ENCODE measurements at places on chromosomes 13 and 19.

GRCh38 chr19:7534531-7535046 lies 928 bp upstream of the PNPLA6 start:
- DNase-seq, result peak; percentile 72

DNA sequence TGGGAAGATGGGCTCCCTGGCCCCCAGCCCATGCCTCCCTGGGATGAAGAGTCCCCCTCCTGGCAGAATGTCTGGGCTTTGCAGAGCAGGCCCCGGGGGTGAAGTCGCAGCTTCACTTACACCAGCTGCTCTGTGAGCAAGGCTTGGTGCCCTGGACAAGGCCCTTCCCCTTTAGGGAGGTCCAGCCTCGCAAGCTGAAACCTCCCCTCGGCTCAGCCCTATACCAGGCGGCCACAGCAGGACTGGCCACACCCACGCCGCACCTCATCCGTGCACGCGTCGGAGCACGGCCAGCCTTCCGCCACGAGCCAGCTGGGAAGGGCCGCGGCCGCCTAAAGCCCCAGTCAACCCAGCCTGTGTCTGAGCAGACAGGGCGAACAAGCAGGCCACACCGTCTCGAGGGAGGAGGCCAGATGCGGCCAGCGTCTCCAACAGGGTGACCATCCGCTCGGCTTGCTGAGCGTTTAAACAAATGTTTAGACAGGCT lies 83.2 kb upstream of the MCF2L start:
- peak; percentile 51 for DNase-seq

DNA sequence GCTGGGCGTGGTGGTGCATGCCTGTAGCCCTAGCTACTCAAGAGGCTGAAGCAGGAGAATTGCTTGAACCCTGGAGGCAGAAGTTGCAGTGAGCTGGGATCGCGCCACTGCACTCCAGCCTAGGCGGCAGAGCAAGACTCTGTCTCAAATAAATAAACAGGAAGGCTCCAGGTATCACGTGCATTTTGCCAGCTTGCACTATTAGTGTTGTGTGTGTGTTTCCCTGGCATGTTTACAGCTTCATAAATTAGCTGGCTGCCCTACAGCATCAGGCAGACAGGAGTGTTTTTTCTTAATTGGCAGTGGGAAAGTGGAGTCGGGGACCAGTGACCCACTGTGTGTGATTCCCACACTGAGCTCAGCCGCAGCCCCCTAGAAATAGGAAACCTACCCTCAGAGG lies 32.6 kb downstream of the SHISA2 start:
- no peak for DNase-seq

- DNase-seq, result no peak
Measured at GRCh38 chr13:44365008-44365407, 8.6 kb upstream of the SERP2 start.

DNA sequence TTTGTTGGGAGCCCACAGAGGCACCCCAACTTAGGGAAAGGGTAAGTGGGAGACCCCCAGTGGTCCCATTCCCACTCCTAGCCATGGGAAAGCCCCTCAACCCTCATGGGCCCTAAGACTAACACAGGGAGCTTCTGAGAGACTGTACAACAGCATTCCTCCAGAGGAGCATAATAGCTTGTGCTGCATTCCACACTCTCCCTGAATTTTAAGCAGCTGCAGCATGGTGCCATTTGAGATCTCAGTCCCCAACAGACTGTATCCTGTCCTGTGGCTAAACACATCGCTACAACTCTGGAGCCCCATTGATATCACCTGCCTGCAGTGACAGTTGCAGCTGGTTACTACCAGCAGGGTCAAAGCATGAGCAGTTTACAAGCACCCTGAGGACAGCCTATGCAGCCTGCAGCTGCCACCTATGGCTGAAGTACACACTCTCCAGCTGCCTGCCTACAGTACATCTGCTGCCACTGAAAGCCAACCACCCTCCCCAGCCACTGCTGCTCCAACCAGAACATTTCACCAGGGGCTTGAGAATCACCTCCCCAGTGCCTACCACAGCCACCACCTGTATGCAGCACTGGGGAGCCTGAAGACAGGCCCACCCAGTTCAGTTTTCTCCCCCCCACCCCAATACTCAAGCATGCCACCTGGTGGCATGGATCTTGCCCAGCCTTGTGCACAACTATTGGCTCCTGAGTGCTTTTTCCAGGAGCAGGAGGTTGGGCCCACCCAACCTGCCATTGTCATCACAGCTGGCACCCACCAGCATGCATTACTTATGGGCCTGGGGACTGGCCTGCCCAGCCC lies 557.3 kb downstream of the GPC5 start:
- DNase-seq, result no peak

GRCh38 chr19:27753622-27754021 lies 1459.3 kb downstream of the UQCRFS1 start:
- DNase-seq, result no peak

DNA sequence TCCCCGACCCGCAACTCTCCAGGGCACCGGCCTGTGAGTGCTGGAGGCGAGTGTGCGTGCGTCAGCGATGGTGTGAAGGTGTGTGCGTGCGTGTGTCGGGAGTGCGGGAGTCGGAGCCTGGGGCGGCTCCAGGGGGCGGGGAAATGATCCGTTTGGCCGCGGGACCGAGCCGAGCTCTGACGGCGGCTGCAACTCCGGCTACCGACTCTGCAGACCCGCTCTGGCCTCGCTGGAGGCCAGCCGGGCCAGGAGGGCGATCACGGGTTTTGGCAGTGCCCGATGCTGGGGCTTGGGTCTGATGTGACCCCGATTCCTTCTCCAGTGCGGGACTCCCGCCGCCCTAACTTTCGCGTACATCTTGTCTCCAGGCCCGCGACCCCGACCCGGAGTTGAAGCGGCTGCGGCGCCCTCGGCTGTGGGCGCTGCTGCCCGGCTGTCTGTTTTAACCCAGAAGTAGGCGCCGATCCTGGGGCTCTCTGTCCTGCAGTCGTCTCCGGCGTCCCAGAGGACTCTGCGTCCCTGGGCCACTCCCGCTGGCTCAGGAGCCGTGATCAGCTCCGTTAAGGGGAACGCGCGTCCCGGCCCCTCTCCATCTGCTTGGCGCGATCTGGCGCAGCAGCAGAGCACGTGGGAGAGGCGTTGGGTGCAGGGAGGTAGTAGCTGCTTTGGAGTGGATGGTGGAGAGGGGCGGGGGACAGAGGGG lies 1.2 kb downstream of the CHST8 start:
- DNase-seq, result no peak

GRCh38 chr13:113774177-113775107 lies 15.4 kb downstream of the TMEM255B start:
- no peak for DNase-seq

GRCh38 chr19:31497709-31498108 lies 148.5 kb upstream of the TSHZ3 start:
- no peak for DNase-seq

DNA sequence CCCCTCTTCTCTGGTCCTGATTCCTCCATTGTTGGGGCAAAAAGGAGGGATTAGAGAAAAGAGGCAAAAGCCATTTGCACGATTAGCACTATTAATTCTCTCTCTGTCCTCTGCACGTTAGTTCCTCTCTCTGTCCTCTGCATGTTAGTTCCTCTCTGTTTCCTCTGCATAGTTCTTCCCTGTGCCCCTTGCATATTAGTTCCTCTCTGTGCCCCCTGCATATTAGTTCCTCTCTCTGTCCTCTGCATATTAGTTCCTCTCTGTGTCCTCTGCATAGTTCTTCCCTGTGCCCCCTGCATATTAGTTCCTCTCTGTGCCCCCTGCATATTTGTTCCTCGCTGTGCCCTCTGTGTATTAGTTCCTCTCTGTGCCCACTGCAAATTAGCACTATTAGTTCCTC lies 847.2 kb upstream of the GPC6 start:
- no peak for DNase-seq

DNA sequence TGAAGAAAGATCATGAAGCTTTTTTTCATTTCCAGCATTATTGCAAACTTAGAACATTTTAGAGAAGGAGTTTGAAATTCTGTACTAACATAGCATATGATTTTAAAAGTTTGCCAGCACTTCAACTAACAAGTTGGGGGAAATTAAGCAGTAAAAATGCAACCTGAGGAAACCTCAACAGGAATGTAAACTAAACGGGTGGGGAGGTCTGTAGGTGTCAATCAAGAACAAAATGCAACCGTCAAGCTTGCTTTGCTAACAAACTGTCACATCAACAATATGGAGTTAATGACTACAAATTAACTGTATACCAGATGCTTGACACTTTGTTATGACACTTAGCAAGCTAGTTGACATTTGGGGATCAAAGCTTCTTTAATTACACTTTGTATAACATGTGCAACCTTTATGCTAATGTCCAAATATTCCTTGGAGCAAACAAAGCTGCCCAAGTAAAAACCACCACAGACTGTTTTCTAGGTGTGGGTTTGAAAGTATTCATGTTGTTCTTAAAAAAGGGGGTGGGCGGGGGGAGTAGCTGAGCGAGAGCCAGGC lies 52.1 kb downstream of the DACH1 start:
- no peak for DNase-seq

DNA sequence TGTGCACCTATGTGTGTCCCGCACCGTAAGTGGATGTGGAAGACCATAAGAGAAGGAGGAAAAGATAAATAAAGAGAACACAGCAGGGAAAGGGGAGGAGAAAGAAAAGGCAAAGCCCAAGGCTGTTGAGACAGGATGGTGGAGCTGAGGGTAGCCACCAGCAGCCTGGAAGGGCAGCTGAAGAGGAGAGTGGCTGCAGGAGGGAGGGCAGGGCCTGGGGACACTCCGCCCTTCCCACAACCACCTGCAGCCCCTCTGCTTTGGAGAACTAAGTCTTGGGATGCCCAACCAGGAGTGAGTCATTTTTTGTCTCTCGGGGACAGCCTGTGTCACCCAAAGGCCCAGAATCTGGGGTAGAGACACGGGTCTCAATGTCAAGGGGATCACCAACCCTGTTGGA lies 26.4 kb upstream of the CCNE1 start:
- DNase-seq, result no peak

GRCh38 chr13:27851096-27851850 lies 59.0 kb downstream of the GSX1 start:
- no peak for DNase-seq

DNA sequence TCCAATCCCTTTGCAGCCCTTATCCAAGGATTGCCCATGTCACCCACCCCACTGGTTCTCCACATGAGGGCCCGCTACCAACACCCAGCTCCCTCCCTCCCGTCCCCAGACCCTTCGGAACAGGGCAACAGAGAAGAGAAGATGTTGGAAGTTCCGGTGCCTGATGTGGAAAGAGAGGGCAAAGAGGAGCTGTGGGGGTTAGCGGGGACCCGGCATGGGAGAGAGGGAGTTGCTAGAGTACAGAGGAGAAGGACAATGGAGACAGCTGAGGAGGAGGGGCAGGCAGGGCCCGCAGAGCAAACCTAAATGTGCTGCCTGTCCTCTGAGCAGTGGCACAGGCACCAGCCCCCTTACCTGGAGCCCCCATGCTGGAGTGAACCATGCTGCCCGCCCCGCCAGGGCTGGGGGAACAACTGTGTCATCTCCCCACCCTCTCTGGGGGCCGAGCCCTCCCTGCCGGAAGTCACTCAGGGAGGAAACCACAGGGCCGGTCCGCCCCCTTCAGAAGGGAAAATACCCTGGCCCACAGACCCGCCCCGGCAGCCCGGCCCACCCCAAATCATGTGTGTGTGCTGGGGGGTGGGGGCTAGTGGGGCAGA lies at the start of gene POU2F2:
Gene POU2F2 (minus strand): TSS at position 417 of the 599 bp plus-strand sequence. CDS start 35 bp downstream, at position 382.
- peak; percentile 88 for DNase-seq

DNA sequence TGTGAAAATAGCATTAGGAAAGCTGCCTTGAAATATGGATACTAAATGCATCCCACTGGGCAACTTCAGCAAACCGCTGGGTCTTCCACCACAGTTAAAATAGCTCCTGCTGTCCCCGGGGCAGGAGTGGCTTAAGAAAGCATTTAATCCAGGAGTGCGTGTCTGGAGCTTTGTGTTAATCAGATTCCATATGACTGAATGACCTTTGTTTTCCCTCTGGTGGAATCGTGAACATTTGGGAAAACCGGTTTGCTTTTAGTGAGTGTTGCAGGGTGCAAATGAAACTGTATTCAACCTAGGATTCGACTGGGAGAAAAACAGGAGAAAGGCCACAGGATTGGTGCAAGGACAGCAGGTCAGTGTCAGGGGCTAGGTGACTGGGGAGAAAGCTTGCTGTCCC lies 237.6 kb upstream of the MAB21L1 start:
- no peak for DNase-seq

- DNase-seq, result peak; percentile 23
Measured at GRCh38 chr19:45528744-45529419, 21.6 kb downstream of the VASP start.

DNA sequence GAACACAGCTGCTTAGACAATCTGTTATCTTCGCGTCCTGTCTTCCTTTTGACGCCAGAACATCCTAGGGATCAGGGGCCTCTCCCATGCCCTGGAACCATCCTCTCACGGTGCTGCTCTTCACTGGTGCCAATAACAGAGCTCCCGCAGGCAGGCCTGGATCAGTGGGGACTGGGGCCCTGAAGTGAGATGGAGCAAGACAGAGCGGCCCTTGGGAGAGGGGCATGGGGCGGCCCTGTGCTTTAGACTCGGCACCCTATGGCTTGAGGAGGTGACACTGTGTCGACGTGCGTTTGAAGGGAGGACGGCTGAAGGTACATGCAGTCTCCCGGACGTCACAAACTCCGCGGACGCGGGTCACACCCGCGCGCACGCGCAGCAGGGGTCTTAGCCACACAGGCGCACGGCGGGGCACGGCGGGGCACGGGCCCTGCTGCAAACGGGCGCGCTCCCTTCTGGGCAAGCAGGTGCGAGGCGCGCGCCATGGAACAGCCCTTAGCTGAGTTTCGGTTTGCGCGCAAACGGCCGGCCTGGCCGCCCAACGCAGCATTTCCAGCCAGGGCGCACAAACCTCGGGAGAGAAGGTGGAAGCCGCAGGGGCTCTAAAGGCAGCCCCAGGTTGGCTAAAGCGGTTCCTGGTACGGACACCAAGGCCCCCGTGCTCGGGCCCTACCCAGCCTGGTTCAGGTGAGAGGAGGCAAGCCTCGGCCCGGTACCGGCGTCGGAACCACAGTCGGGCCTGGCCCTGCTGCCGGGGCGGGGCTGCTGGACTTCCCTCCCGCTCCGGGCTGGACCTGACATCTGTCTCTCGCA lies 16.5 kb upstream of the RNF17 start:
- DNase-seq, result no peak

- no peak for DNase-seq
Measured at GRCh38 chr19:18634612-18635297, 2.1 kb upstream of the KLHL26 start.

GRCh38 chr13:78679329-78679728 lies 20.4 kb upstream of the OBI1 start:
- DNase-seq, result no peak

- no peak for DNase-seq
Measured at GRCh38 chr13:63605403-63605802, 2189.8 kb upstream of the PCDH20 start.

DNA sequence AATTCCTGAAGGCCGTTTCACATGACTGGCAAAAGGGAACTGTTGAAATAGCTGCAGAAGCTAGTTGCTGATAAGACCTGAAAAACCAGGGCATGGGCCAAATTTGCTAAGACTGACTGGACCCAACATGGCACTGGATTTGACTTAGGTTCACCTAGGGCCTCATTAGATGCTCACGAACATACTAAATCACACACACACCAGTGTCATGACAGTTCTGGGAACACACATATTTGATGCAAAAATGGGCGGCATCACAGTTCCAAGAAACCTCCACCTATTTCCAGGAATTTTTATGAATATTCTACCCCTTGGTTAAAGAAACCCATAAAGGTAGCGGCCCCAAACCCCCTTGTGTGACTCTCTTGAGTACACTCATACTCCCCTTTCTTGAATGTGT lies 99.6 kb upstream of the OBI1 start:
- no peak for DNase-seq

- DNase-seq, result peak; percentile 67
Measured at GRCh38 chr19:5974721-5975387, 3.1 kb downstream of the RANBP3 start.
